ENCODE measurements at places on chromosomes 11 and 22. TPM values are rescaled to one million over a fixed set of nuclear protein-coding genes. Genes with fewer than 3 reads are reported as not detected.

OR10D3 gene
- total RNA-seq: not detected

DNA sequence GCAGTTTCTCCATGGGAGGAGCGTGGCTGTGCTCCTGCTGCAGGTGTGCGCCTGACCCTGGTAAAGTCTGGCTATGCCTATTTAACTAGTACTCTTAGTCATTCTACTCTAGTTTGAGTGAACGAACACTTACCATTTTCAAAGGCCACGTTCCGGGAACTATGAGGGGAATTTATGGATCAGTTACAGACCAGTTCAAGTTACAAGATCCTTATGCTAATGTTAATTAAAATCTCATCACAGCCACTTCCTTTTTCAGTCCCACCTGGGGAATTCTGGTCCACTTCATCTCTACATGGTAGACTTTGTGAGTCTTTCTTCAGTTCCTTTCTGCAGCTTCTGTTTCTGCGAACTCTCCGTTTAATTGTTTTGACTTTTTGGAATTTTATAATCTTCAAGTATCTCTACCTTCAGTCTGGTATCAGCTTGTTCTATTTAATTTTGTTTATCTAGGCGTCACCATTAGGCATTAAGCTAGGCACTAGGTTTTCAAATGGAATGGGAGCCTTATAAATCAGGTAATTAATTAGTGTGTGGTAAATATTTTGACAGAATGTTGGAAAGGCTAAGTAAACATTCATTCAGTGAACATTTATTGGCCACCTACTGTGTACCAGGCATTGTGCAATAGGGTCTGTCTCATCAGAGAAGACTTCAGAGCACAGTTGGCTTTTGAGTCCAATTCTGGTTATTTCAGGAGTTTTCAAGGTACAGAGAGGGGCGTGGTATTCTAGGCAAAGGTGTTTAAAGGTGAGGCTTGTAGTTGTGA is 78.9 kb downstream of the GRK3 start:
- no peak for DNase-seq

DNA sequence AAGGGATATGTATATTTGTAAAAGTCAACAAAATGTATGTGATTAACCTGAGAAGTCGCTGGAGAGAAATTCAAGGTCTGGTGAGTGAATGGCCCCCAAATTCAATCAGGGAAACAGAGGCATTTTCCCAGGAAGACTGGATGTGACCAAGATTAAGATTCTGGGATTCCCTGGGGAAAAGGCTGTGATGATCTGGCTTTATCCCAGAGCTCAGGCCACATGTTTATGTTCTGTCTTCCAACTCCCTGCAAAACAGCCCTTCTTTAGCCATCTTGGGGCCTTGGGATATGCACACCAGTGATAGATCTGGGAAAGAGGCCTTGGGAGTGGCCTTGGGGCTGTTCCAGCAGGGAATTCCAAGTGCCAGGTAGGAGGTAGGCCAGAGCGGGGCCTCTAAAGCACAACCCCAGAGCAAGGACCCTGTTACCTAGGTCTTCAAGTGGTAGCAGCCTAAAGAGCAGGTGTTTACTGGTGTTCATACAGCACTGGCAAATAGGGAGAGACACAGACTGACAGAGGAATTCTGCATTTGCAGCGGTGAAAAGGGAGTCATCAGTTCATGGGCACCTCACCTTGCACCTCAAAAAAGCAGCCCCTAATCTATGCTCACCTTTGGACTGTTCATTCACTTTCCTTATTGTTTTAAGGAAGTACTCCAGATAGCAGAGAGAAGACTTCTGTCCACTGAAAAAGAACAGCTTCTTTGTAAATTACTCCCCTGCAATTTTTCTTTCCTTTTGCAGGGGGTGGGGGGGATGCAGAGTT is 312.4 kb downstream of the BUD13 start:
- no peak for DNase-seq

DNA sequence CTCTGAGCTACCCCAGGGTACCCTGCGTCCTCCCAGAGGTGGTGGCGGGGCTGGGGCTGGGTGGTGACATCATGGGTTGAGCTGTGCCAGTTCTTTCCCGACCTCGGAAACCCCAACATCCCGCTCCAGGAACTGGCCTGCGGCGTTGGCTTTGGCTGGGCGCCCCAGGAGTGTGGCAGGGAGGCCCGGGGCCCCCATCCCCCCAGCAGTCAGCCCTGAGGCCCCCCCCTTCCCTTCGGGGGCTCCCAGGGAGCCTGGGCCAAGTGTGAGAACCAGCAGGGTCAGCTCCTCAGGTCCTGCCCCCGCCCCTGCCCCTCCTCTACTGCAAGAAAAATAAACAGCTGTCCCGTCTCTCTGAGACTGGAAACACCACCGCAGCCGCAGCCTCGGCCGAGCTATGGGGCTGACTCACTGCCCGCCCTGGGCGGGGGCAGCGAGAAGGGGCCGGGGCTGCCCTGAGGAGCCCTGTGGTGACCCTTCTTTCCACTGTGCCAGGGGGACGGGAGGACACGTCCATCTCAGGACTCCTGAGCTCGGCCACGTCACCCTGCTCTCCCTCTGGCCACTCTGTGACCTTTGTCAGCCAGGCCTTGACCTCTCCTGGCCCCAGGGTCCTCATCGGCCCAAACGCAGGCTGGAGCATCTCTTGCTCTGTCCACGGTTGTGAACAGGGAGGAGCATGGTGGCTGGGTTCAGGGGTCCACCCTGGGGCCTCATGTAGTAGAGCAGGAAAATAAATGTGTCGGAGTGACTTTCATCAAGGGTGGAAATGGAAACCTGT is 73.4 kb downstream of the WNT7B start:
- DNase-seq: no peak

DNA sequence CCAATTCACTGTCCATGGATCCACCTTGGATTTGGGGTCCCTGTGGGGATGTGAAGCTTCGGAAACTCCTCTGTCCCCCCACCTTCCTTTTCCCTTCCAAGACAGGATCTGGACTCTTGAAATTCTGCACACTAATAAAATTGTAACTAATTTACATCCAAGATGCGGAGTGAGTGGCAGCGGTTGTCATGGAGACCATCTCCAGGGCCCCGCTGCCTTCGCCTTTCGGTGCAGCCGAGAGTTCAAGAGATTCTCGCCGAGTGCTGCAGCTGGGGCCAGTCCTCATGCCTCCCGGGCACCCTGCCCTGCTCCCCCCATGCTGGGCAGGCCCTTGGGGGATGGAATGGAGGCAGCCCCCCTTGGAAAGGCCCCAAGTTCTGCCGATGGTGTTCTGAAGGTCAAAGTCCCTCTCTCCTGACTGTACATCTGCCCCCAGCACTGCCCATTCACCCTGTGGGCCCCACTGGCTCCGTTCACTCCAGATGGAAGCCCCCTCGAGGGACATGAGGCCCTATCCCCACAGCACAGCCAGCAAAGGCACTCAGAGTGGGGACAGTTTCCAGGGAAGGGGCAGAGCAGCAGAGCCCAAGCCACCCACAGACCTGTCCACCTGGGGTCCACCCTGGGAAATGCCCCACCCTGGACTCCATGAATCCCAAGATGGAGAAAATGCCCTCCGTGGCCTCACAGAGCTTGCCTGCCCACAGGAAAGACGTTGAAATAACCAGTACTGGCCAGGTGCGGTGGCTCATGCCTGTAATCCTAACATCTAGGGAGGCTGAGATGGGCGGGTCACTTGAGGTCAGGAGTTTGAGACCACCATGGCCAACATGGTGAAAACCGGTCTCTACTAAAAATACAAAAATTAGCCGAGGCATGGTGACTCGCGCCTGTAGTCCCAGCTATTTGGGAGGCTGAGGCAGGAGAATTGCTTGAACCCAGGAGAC is 25.9 kb downstream of the IGLL1 start:
- DNase-seq: no peak

DNA sequence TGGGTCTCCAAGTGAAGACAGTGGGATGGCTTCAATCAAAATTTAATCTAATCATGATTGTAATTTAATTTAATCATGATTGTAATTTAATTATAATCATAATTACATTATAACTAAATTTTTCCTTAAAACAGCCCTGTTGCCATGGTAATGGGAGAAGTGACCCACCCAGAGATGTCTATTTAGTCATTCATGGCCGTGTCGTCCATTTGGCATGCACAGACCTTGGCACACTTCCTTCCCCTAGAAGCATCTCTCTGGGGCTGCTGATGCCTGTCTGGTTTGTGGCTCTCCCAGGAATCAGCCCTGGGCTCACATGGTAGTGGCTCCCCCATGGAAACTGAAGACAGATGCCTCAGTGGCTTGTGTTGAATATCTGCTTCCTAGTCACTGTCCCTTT is 27.0 kb downstream of the P4HA3 start:
- DNase-seq: no peak

- DNase-seq: no peak
Observed at GRCh38 chr11:13963949-13964770, 1.6 kb downstream of the SPON1 start.

- DNase-seq: no peak
Observed at GRCh38 chr11:23423104-23423503, 562.8 kb upstream of the CCDC179 start.

GRCh38 chr22:30398685-30399680 is 2.2 kb downstream of the SEC14L2 start:
- DNase-seq: no peak

DNA sequence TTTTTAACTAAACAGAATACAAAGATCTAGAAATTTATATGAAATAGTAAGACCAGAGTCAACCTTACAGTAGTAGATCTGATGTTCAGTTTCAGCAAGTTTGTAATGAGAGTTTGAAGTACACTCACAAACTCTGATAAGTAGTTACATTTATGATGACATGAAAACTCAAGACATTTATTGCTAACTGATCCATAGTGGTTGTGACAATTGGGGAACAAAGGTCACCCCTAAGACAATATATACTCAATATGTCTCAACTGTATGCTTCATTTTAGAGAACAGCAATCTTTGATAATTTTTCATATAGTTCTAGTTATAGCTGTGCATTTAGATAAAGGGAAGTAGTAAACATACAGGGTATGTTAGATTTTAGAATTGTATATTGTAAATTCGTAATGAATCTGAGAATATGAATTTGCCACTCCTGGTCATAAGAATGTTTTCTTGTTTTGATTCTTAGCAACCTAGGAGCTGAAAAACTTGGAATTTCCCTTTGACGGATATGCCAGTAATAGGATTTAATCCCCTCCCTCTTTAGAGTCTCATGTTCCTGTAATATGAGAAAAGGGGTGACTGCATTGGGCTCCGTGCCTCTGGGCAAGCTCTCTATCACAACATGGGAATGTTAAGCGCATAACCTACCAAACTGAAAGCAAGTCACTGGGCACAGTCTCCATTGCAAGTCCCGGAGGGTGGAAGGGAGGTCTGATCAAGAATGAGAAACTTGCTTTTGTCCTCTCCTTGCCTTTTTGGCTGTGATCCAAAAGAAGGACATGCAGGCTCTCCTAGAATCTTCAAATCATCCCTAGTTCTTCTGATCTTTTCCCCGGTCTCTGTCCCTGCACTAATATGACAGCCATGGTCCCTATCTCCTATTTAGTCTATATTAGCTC is 11.4 kb downstream of the OR10D3 start:
- DNase-seq: no peak

DNA sequence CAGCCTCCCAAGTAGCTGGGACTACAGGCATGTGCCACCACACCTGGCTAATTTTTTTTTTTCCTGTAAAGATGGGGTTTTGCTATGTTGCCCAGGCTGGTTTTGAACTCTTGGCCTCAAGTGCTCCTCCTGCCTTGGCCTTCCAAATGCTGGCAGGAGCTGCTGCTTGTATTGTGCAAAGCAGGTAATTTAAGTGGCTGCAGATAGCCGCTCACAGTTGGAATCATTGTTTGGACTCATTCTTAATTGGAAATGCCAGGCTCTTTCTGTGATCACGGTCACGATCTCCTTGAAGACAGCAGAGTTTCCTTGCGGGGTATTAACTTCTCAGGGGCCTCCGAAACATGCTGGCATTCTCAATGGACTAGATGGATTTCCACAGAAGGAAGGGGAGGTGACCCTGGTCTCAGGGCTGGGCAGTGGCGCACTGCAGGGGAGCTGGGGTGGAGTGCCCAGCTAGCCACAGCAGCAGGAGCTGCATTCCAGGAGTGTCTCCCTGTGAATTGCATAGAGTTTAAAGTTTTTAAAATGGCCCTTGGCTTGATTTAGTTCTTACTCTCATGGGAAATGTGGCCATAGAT is 136.1 kb downstream of the MORC2 start:
- DNase-seq: no peak

DNA sequence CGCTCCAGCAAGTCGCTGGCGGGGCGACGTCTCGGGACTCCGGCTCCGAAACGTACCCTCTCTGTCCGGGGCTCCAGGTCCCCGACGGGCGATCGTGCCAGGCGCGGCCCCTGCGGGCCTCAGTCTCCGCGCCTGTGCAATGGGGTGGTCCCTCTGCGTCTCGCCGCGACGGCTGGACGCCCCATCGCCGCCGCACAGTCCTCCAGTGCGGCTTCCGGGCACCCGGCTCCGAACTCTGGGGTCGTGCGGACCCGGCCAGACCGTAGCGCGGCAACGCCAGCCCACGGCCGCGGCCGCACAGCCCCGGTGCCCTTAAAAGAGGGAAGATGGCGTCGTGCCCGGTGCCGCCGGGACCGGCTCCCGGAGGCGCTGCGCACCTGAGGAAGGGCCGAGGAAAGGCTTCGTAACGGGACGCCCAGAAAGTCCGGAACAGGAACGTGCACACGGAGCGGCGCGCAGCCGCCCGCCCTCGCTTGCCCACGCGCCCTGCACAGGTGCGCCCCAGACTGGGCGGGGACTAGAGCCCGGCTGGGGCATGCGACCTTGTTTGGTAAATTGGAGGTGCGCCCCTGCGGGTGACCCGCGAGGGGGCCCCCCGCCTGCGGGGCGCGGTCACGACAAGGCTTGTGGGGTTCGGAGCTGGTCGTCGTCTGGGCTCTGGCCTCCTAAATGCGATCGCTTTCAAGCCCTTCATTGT is 525 bp downstream of the BIK start:
- DNase-seq: no peak

DNA sequence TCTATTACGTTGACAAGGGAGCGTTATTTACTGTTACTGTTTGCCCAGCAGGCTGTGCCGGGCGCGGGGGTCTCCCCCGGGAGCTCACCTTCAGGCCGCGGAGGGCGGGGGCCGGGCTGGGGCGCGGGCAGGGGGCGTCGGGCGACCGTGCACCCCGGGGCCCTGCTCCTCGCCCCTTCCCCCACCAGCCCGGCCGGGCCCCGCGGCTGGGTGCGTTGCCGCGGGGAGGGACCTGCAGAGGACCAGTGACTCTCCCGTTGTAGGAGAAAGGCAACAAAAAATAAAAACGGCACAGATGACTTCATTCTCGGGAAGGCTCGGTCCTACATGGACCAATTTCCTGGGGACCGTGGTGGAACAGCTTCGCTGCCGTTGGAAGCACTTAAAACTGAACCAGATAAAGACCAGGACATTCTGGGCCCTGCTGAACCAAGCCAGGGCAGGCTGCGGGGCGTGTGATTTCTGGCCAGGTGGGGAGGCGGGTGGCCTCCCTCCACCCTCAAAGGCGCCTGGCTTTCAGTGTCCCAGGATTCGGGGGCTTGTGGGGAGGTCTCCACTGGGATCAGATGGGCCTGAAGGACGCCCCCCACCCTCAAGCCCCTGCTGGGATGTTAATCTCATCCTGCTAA is 57.4 kb downstream of the IGLL1 start:
- no peak for DNase-seq

GRCh38 chr11:57413681-57414080 is 13.2 kb downstream of the SLC43A3 start:
- DNase-seq: no peak

Measured in HCT116 (cell line).